T-helper 22 cell (primary cell): ENCODE measurements at places on chromosomes 16 and 17.

GRCh38 chr17:77497578-77497934 lies 356.8 kb downstream of the SEC14L1 start:
- DNase-seq, result no peak

DNA sequence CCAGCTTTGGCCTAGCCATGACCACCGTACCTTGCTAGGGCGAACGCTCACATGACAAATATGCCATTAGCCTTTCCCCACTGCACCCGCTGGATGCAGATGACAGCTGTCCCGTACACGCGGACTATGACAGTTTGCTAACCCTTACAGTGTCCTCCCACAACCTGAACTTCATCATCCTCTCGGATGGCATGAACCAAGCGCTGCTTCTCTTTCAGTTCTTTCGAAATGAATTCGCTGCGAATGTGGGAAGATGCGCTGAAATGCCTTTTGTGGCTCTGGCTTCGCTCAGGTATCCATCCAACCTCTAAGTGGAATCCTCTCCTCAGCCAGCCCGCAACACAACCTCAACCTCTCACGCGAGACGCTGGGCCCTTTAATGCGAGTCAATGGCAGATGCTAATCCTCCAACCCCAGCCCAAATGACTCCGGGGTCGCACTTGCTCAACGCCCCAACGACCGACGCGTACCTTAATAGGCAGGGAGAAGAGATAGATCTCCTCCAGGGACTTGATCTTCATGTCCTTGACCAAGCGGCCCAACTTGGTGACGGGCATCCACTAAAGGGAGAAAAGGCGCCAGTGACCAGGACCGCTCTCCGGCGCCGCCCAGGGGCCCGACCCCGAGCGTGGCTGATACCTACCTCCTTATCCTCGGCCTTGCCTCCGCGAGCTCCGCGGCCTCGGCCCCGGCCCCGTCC lies 670 bp downstream of the RPS2 start:
- no peak for DNase-seq

GRCh38 chr16:73033271-73033998 lies 14.5 kb downstream of the ZFHX3 start:
- DNase-seq, result no peak

DNA sequence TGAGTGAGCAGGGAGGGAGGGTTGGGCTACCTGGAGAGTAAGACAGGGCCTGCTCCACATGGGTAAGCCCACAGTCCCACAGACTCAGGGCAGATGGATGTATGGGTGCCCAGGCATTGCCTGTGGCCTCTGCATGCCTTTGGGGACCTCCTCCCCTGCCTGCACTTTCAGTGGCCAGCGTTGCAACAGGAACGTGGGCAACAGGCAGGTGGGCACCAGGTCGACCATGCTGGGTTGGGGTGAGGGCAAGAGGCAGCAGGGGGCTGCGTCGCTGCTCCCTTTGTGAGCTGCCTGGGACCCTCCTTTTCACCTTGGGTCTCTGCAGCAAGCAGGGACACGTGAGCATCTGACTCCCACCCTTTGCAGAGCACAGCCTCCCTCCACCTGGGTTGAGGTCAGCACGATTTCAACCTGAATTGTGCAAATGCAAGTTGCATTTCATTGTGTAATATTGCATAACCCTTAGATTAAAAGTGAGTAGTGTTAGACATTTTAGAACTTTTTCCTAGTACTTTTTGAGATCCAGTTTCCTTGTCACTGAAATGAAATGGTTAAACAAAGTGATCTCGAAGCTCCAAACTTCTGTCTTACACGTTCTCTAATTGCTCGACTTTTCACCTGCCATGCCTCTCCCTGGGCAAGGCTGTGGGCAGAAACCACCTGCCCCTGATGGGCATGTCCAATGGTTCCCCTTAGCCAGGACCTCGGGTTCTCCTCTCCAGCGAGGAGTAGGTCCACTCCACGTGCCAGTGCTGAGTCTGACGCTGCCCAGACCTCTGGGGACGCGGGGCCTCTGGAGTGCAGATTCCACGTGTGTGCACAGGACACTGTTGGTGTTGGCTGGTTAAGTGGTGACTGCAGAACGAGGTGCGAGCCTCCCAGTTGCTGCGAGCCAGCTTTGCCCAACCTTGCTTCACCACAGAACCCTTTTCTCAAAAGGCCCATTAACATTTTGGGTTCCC lies 32.9 kb upstream of the IL17C start:
- no peak for DNase-seq

- no peak for DNase-seq
Observed at GRCh38 chr17:65433157-65433556, 128.3 kb downstream of the AXIN2 start.

GRCh38 chr17:13409455-13409854 lies 192.3 kb downstream of the HS3ST3A1 start:
- no peak for DNase-seq

DNA sequence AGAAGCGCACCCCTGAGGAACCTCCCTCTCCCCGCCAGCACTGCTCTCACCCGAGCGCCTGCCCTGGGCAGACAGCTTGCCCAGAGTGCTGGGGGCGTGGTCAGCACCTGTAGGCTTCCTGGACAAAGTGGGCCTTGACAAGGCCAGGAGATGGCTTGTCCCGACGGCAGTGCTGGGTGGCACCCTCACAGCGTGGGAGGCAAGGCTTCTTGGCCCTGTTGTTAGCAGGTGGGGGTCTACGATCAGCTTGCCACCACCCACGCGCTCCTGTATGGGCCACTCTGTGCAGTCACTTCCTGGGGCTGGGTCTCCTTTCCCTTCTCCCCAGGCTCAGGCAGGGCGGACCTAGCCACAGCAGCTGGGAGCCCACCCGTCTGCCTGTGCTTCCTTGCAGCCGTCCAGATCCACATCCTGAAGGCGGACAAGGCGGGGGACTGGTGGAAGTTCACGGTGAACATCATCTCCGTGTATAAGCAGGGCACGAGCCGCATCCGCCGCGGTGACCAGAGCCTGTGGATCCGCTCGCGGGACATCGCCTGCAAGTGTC lies 218.0 kb downstream of the NTN1 start:
- no peak for DNase-seq

DNA sequence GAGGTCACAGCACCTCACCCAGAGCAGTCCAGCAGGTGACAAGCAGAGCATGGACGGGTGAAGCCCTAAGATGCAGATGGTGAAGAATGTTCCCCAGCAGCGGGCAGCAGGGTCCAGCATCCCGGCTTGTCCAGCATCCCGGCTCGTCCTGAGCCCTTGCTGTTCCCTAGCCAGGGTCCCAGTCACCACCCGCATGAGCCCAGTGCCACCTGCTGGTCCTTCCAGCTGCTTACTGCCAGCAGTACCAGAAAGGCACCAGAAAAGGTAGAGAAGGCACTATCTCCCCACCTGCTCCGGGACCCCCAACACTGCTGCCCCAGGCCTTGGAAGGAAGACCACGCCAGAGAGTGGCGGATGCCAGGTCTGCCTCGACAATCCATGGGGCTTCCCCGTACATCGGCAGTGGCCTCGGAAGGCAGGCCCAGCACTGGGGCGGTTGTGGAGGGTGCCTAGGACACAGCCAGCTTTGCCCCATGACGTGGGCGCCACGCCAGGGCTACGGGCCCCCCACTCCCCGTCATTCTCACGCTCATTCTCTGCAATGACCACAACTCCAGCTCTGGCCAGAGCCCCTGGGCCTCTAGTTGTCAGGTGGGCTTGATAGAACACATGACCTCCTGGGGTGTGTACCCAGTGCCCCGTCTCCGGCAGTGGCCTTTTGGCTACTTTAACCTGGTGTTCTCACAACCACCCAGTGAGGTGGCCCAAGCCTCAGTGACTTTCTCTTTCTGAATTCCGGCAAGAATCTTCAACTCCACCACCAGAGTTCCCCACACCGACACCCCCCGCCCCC lies 1.4 kb downstream of the CENPX start:
- no peak for DNase-seq

- no peak for DNase-seq
Observed at GRCh38 chr17:67549820-67550219, 167.9 kb upstream of the NOL11 start.
